Activated naive CD4-positive, alpha-beta T cell treated with anti-CD3 and anti-CD28 coated beads, Interleukin-2, amount 50 U/mL, for 16 hours (primary cell): ENCODE measurements at places on chromosomes 13 and 19.

DNA sequence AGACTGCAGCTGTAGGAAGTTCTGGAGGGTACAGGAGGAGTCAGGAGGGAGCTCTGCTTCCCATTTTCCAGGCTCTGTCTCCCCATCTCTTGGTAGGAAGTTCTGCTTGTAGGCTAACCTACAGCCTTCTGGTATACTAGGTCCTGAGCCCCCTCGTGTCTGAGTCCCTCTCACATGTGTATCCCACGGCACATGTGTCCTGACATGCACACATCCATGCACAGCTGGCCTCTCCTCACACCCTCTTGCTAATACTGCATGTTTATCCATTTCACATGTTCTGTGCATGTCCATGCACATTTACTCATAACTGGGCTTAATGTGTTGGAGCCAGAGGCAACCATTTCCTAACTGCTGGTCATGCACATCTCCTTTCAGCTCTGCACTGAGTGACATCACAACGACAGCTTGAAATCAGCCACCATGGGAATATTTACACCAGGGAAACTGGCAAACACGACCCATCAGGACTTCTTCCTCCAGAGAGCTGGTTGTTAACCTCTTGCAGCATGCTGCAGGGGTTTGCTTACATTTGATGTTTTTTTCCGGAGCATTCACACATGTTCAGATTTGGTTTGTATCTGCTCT lies 3.0 kb downstream of the CD209 start:
- DNase-seq = no peak

DNA sequence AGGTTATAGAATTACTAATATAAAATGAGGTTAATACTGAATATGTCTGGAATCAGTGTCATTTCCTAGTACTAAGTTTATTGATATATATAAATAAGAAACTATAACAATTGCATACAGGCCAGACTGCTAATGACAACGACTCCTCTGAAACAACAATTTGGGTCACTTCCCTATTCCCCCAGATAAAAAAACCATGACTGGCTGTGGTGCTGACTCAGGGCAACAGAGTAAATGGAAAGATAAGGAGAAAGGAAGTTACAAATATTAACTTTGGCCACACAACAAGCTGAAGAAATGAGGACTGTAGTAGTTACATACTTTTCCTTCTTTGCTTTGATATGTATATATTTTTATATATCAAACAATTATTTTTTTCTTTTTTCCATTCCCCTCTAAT lies 263.7 kb upstream of the PCDH9 start:
- no peak for DNase-seq

DNA sequence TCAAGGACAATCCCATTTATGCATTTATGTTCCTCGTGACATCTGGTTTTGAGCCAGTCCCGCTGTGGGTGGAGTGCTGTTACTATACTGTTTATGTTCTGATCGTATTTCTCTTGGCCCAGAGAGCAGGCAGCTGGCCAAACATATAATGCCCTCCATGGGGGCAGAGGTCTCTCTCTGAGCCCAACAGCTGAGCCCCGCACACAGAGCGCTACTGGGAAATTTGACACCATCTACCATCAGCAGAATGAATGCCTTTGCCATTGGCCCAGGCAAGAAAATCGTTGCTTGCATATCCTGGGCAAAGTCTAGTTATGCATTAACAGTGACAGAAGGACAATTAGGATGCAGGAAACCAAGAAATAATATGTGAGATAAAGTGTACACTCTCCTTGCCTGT lies 126.8 kb upstream of the CACNA1A start:
- DNase-seq = no peak

- DNase-seq = no peak
Measured at GRCh38 chr13:51929699-51930098, 67.9 kb downstream of the CCDC70 start.

- no peak for DNase-seq
Measured at GRCh38 chr13:102441085-102441484, 39.2 kb upstream of the FGF14 start.

DNA sequence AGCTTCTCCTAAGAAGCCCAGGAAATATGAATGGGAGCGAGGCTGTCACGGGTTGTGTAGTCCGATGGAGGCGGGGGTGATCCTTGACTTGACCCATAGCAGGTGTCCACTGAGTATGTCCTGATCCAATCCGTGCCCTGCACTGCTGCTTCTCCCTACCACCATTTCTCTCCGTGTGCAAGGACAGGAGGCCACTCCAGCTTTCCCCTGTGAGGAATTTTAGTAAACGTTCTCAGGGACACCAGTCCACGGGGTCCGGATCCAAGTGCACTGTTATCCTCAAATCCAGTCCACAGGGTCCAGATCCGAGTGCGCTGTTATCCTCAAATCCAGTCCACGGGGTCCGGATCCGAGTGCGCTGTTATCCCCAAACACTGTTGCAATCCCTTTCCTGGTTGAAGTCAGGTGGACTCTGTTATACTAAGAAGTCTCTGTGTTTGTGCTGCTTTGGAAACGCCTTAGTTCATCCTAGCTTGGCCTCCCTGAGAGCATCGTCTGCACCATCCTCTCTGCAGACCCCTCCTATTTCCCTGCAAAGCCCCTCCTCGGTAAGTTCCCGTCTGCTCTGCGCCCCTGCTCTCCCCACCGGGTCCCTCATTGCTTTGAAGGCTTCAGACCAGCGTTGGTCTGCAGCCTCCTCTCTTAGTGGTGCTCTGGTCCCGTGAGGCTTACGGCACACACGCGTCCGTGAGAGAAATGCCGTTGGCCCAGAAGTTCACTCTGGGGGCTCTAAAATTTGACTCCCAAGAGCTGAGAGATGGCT lies 303.5 kb downstream of the TEX29 start:
- no peak for DNase-seq

DNA sequence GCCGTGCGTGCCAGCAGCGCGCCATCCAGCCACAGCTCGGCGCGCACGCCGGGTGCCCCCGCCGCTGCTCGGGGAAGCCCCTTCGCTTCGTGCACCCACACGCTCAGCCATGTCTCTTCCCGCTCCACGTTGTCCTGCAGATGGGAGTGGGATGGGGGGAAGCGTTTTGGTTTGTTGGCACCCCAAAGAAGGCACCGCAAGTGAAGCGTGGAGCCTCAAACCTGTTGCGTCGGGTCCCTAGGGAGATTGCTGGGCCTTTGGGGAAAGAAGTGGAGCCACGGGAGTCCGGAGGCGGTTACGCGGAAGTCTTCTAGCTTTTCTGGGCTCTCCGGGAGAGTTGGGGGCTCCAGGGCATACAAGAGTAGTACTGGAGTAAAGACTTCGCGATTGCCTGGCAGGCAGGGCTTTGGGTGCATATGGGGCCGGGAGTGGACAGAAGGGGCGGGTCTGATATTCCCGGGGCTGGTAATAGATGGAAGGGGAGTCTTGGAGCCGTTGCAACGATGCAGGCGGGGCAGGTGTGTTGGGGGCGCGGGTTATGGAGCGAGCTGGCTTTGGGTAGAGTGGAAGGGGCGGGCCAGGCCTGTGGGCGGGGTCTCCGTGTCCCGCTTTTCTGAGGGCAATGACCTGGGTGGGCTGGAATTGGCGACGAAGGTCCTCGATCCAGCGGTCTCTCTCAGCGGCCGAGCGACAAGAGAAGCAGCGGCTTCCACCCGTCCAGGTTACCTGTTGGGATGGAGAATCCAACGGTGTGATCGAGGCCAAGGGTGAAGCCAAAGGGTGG lies 6.5 kb downstream of the RASAL3 start:
- DNase-seq = no peak

GRCh38 chr19:16588824-16589577 lies 16.8 kb upstream of the SLC35E1 start:
- no peak for DNase-seq

- DNase-seq = no peak
Measured at GRCh38 chr19:30311911-30312310, 60.3 kb upstream of the ZNF536 start.

DNA sequence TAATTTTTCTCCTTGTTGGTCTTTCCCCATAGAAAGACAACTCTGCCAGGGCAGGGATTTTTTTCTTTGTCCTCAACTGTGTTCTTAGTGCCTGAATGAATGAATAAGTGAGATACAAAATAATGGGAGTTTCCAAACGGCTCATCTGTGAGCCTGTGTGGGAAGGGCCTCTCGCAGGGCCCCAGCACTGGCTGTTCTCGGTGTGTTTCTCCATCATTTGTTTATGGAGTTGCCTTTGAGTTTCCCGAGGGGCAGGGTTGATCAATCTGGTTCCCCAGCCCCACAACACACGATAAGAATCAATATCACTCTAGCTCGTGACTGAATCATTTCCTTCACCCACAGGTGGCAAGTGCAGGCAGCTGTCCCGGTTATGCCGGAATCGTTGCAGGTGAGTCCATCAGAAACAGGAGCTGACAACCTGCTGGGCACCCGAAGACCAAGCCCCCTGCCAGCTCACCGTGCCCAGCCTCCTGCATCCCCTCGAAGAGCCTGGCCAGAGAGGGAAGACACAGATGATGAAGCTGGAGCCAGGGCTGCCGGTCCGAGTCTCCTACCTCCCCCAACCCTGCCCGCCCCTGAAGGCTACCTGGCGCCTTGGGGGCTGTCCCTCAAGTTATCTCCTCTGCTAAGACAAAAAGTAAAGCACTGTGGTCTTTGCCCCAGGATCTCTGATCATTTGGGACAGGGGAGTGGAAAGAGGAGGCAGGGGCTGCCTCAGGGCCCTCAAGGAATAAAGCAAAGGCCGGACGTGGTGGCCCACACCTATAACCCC lies 14.9 kb downstream of the FXYD5 start:
- DNase-seq = no peak

GRCh38 chr19:34041925-34042521 lies 130.3 kb upstream of the LSM14A start:
- peak; percentile 75 for DNase-seq

GRCh38 chr19:8304841-8305621 lies 3.1 kb downstream of the CD320 start:
- DNase-seq = peak; percentile 41

DNA sequence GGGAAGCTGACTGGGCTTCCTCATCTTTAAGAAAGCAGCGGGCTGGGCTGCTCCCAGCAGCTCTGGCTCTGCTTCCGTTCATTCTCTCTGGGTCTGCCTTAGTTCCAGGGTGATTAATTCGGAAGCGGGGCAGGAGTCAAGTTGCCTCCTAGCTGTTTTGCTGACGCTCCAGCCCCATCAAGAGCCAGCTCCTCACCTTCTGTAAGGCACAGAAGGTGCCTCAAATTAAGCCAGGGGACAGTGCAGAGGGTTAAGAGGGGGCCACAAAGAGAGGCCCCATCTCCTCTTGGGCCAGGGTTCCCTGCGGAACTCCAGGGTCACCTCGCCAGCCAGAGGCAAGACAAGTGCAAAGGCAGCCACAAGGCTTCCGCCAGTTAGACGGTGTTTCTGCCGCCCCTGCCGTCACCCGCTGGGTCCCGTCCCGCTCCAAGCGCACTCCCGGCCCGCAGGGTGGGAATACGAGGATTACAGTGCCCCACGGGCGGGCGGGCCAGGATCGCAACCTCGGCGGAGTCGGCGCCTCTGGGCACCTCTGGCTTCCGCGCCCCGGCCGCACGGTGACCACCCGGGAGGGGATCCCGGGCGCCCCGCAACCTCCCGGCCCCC lies 508 bp downstream of the SLC15A1 start:
- no peak for DNase-seq
